ENCODE measurements at places on chromosomes 3 and 15.

DNA sequence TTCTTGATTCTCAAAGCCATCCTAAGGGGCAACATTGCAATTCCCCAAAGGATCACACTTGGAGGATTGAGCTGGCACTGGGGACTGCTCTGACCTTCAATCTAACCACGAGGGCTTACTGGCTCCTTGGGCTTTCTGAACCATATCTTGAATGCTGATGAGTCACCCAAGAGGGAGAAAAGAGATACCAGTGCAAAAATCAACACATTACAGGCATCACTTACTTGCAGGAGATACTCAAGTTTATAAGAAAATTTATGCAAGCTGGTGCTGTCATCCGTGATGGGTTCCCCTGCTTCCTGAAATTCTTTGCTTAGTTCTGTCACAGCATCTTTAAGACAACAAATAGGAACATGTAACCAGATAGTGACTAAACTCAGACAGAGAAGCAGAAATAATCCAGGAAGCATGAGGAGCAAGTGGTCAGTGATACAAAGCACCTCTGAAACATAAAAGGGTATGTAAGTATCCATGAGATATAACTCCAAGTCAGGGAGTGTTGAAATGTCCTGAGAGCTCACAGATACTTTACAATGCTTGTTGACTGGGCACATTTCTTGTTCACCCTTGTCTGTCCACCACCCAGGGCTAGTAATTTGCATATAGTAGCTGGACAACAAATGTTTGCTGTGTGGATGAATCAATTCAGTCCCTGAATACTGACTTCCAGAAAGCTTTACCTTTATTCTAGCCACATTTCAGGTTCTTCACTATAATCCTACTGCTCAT, 14.1 kb downstream of the FYCO1 start:
- no peak for ATAC-seq

DNA sequence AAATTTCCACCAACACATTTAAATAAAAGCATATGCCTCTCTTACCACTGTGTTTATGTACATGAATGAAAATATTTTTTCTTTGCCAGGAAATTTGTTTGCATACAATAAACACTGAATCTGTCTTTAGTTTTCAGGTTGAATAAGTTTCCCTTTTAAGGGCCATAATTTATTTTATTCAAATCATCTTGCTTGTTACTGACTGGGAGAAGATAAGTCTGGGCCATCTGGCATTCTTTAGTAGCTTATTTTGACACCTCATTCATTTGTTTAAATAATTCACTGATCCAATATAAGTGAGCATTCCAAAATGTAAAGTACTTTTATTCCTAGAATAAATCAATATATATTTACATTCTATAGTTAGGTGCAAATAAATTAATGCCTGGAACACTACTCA, 1001.3 kb downstream of the PLOD2 start:
- ATAC-seq, result no peak

- no peak for ATAC-seq
Observed at GRCh38 chr3:147358144-147358992, 48.0 kb downstream of the ZIC4 start.

DNA sequence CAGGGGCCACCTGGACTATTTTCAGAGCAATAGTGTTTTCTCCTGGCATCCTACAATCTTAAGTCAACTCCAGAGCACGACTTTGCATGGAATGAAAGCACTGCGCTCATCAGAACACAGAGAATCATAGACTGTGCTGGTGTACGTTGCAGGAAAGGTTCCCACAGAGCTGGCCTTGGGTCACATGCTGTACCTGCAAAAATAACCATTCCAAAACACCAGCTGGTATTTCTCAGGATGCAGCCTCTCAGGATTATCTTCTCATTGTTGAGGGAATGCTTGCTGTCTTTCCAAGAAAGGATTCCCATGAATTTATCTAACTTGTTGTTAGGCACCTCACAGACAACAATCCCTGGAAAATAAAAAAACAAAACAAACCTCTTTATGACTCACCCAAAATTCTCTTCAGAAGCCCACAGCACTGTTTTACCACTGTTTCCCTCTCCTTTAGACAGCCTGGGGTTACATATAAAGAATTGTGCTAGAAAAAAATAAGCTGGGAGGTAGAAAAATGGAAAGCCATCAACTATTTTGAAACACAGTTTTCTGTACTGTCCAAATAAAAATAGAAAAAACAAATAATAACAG, 131.7 kb downstream of the ATP8B4 start:
- no peak for ATAC-seq

DNA sequence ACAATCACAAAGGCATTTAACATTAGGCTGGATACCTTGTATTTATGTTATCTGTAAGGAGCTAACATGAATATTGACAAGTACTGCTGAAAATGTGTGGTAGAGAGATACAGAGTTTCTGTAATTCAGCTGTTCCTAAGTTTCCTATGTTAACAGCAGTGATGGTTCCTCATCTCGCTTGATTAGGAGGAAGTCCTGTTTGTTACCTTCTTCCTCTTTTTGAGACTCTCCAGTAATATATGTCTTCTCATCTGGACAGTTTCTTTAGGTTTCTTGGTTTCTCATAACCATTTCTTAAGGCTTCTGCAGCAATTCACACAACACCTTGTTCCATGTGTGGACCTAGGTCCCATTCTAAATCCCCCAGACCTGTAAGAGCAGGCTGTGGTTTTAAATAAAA, 11.4 kb upstream of the PEX5L start:
- no peak for ATAC-seq

- ATAC-seq, result no peak
Observed at GRCh38 chr3:102079809-102080197, 230.5 kb downstream of the NFKBIZ start.
